CD4-positive, alpha-beta T cell treated with Interleukin-21 for 1 hour (primary cell): ENCODE measurements at places on chromosomes 2 and 18.

GRCh38 chr2:5690286-5690685 is 1.9 kb upstream of the SOX11 start:
- DNase-seq = no peak

DNA sequence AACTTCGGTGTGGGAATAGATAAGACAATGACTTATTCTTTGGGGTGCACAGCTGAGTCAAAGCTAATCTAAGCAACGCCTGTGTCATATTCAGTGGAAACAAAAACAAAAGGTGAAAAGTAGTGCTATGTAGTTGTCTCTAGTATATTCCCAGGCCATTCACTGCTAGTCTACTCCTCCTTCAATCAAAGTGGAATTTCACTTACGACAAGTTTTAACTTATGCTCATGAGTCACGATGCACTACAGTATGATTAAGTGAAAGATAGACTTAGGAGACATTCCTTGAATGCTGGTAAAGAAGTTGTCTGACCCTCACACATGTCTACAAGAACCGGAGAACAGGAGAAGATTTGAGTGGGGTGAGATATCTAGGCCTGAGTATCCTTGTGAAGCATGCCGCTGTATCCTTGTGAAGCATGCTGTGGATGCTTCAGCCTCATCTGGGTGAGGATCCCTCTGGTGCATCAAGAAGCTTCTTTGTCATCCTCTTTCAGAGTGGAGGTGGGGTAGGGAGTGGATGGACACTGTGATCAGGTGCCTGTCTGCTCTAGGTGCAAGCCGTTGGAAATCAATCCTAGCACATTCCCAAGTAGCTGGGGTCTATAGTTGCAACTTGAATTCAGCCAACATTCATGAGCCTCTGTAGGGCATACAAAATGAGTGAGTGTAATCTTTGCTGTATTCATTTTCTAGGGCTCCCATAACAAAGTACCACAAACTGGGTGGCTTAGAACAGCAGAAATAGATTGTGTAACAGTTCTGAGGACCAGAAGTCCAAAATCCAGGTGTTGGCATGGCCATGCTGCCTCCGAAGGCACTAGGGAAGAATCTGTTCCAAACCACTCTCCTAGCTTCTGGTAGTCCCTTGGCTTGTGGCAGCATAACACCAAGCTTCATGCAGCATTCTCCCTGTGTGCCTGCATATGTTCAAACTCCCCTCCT is 173.5 kb upstream of the FN1 start:
- no peak for DNase-seq

DNA sequence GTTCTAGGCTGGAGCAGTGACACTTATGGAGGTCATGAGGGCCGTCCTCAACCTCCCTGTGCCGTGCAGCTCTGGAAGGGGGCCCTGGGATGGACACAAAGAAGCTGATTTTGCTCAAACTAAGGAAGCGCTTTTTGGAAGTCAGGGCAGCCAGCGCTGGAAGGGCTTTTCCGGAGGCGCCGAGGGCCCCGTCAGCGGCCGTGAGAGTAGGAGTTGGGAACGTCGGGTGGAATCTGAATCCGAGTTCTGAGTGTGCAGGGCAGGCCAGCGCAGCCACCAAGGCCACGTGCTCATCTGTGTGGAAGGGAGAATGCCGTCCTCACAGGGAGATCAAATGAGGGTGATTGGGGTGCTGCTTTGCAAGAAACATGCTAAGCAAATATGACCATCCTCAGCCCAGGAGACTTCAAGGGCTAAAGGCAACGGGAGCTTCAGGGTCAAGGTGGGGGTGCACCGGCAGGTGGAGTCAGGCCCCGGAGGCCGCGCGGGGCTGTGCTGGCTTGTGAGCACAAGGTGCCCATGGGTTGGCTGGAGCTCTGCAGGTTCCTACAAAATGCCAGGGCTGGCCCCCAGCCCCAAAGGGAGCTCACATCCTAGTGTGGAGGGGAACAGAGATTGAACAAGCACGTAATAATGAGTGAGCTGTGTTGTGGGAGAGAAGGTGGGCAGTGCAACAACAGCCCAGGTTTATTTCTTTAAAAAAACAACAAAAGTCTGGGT is 70.4 kb upstream of the HPCAL1 start:
- DNase-seq = no peak

- peak; percentile 64 for DNase-seq
Observed at GRCh38 chr2:88590998-88591613, 36.2 kb downstream of the EIF2AK3 start.
